Cerebellar nuclear complex (tissue), 1 donor: ENCODE measurements at places on chromosomes 7 and 10.

DNA sequence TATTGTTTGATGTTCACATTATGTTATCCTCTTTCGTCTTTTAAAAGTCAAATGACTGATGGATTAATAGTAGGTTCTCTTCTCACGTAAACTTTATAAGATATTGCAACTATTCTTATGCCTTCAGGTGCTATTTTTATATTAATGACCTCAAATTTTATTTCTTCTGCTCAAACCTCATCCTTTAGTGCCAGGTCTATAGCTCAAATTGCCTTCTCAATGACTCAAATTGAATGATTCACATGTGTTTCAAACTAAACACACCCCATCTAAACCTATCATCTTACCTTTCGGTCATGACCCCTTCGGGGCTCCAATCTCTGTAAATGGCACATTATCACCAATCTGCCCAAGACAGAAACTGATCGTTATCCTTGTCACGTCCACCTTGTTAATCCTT, 22.0 kb upstream of the LIPF start:
- no peak for DNase-seq

GRCh38 chr10:124791547-124792348, at the start of gene EEF1AKMT2:
Gene EEF1AKMT2, minus strand, starts transcription at chr10:124791887. Its CDS starts 54 bp downstream, at chr10:124791833.
- no peak for DNase-seq

GRCh38 chr7:100053215-100053614, 3.6 kb downstream of the ZSCAN21 start:
- no peak for DNase-seq

DNA sequence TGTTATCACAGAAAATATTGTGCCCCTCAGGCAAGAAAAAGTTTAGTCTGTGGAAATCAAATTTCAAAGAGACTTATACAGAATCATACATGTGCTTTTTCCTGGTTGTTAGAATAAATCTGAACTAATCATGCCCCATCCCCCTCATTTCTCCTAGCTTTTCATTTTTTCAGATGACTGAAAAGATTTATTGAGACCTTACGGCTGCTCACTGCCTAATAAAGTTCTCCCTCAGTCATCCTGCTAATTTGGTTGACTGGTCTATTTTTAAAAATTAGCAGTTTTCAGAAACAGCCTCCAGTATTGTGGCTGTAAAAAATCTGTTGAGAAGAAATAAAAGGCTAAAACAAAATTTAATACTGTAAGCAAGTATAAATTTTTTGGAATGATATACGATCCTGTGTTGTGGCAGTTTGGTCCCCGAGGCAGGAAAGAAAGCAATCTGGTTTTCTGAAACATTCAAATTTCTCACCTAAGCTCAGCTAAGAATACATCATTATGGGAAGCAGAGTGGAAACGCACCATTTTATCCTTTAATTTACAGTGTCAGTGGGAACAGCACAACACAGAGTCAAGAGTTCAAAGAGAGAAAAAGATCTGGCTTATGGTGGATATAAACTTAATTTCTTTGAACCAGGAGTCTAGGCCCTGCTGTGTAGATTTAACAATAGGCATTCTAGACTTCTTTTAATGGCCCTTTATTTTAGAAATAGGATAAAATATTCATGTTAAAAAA, 144.4 kb downstream of the KCND2 start:
- DNase-seq = no peak

- no peak for DNase-seq
Observed at GRCh38 chr7:151897951-151898686, 21.2 kb upstream of the PRKAG2 start.

DNA sequence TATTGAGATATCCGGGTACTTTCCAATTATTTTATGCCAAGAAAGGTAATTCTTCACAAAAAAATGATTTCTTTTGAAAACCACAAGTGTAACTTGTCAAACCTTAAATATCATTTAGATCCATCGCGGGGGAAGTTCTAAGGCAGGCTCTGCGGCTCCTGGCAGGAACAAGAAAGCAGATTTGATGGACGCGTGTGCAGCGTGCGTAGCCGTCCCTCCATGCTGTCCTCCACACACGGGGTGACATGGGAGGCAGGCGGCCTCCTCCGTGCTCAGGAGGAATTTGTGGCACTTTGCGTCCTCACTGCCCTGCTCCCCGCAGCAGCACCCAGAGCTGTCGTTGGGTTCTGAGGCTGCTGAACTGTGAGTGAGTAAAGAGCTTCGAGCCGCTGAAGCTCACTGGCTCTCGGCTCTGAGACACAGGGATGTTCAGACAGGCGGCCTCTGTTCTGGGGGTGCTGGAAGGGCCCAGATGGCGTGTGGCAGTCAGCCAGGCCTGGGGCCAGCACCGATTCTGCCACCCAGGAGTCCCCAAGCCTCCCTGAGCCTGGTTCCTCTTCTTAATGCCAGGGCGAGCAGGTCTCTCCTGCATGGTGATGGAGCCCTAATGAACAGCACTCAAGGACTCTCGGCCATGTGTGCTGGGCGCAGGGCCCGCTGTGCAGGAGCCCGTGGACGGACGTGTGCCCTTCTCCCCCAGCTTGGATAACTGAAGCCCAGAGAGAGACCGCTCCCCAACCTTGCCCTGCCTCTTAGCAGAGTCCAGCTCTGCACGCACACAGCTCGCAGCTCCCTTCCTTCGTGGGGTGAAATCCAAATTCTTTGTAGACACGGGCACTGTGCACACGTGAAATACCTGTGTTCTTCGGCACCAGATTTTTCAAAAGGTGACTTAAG, 185.4 kb upstream of the SHH start:
- DNase-seq = no peak

- DNase-seq = peak; percentile 59
Observed at GRCh38 chr7:131540491-131541162, 15.8 kb downstream of the PODXL start.

GRCh38 chr7:264541-265191, 25.3 kb upstream of the FOXL3 start:
- DNase-seq = no peak

DNA sequence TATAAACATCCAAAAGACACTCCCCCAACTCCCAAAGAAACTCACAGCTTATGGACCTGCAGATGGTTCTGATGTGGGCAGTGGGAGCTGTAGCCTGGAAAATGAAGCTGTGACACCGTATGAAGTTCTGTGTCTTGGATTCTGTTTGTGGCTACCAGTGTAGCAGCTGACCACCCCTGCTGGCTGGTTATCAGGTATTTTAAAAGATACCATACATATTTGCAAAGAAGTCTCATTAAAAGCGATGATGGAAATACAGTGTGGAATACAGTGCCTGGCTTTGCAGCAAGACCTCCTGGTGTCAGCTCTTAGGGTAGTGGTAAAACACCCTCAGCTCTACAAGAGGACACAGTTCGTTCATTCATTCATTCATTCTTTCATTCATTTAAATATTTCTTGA, 194.3 kb upstream of the PRKCQ start:
- no peak for DNase-seq

GRCh38 chr10:128664729-128665128, 538.5 kb upstream of the MKI67 start:
- DNase-seq = no peak

DNA sequence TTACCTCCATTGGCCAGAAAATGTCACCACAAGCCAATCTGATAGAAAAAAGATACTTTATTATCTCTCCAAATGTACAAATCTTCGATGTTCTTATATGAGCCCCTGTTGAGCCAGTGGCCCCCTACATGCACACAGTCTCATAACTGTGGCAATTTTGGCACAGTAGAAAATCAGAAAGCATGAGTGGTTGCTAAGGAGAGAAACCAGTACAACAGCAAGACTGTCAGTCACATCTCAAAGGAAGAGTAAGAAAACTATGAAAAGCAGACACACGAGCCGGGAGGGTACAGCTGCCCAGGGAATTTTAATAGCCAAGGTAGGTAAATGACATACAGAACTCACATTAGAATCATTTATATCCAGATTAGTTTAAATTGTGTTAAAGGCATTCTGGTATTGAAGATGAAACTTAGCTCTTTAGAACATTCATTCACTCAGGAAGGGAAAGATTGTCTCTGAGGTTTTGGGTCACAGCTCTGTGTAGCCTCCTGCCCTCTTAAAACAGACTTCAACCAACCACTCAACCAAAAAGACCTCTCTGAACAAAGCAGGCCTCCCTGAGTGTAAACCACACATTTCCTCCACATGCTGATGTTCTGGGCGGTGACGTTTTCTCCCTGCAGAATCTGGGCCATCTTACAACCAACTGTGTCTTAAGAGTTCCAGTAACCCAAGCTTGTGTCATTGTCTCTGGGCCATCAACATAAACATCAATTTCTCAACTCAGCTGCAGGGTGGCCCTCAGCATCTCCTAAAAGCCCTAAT, 80.8 kb upstream of the ADAM12 start:
- no peak for DNase-seq

DNA sequence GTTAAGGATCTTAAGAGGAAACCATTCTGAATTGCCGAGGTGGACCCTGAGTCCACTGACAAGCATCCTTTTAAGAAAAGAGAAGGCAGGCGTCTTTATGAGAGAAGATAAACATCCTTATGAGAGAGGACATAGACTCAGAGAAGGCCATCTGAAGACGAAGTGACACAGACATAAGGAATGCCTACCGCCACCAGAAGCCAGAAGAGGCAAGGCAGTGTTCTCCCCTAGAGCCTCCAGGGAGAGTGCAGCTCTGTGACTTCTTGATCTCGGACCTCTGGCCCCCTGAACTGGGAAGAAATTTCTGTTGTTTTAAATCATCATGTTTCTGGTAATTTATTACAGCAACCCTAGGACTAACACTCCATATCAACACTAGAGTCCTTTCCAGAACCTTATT, 25.2 kb upstream of the ING3 start:
- no peak for DNase-seq

DNA sequence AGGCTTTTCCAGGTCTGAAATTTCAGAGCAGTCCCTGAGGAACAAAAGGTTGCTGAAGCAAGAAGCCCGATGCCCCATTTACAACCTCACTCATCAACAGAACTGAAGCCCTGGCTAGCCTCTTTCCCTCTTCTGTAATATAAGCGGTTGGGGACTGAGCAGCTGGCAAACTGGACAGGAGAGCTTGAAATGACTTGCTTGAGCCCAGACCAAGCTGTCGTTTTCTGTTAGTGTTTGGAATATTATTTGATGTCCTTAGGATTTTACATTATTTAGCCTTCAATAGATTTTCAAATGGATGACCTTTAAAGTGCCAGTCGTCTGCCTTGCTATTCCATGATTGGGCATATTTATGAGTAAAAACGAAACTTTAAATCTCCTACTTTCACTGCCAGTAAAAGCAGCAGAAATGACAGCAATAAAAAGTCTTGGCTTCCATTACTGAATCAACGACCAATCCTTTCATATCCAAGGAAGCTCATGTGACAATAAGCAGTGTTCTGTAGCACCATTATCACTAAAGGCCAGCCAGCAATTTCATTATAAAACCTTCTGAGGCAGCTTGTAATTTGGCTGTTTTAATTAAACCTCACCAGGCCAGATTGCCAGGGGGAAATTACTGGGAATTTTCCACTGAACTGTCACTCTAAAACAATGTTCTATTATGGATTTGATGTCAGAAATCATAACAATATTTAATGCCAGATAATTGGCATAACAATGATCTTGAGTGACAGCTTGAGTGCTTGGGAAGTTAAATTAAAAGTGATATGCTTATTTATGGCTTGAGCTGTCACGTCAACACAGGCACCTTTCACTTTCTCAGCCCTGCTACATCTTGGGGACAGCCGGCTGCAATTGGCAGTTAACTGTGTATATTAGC, 85.9 kb downstream of the LSMEM1 start:
- DNase-seq = no peak

DNA sequence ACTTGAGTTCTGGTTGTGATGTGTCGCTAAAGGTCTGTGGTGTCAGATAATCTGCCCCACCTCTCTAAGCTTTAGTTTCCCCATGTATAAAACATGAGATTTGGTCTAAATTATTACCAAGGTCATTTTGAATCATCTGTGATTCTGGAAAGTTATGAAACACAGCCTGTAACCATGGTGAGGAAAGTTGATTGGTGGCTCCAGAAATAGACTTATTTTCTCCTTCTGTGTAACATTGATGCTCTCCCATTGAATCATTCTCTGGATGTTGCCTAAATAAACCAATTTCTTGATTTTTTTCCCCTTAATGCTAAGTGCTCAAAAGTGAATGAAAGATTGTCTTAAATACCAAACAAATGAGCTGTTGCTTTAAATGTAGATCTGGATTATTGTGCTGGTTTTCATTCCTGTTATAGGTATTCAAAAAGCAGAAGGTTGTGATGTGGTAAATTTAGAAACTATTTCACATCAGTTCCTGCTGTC, 30.0 kb upstream of the PCGF5 start:
- no peak for DNase-seq

- DNase-seq = no peak
Observed at GRCh38 chr7:114970308-114970707, 48.4 kb downstream of the MDFIC start.

DNA sequence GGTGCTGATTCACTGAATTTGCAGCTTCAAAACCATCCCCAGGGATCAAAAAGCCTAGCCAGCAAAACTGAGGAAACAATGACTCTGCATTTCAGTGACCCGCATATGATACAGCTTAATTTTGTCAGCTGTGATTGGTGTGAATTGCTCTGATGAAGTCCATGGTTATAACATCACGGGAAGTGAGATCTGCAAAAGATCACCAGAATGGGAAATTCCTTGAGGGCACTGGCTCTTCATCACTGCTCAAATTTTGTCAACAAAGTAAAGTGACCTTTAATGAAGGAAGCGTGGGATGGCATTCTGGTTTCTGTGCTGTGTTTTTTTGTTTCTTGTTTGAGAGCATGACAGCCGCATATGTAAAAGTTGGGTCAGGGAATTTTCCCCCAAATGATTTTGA, 745.9 kb downstream of the GATA3 start:
- no peak for DNase-seq

GRCh38 chr7:114928060-114928459, 6.2 kb downstream of the MDFIC start:
- no peak for DNase-seq

GRCh38 chr7:13034693-13035092, 347.3 kb downstream of the ARL4A start:
- DNase-seq = no peak

DNA sequence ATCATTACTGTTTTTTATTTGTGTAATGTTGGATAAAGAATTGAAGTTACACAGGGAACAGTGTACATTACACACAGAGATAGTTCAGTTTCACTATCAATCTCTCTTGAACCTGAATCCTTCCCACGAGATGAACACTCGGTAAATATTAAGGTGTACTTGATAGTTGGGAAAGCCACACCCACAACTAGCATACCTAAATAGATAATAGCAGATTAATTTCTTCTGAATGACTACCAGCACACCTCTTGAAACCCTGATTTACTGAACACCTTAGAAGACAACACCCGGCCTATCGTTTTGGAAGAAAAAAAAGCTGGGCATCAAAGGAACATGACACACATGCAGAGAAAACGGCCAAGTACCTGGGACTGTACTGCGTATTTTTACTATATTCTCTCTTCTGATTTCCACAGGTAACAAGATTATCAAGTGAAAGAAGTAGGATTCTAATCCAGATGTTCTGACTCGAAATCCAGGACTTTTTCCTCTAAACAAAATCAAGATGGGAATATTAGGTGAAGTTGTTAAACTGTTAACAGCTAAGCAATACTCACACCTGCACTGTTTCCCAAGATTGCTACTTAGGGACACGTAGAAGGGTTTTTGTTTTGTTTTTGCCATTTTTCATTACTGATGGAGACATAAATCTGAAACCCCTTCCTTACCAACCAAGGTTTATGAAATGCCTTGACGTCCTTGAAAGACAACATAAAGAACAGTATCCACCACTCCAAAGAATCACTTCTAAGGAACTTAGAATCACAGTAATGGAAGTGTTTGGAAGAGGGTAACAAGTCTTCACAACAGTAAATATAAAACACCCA, 1.0 kb downstream of the CCDC186 start:
- DNase-seq = peak; percentile 22

- no peak for DNase-seq
Observed at GRCh38 chr10:80452069-80452468, 2.0 kb upstream of the TSPAN14 start.
